Activated CD4-positive, CD25-positive, alpha-beta regulatory T cell treated with anti-CD3 and anti-CD28 coated beads, Interleukin-2, amount 50 U/mL, for 24 hours (primary cell): ENCODE measurements at places on chromosomes 4 and X.
A peak's percentile ranks its signal among the peaks of the same experiment; 100 is the strongest.

GRCh38 chr4:174526731-174527130 lies 4.4 kb upstream of the HPGD start:
- ATAC-seq, result no peak

DNA sequence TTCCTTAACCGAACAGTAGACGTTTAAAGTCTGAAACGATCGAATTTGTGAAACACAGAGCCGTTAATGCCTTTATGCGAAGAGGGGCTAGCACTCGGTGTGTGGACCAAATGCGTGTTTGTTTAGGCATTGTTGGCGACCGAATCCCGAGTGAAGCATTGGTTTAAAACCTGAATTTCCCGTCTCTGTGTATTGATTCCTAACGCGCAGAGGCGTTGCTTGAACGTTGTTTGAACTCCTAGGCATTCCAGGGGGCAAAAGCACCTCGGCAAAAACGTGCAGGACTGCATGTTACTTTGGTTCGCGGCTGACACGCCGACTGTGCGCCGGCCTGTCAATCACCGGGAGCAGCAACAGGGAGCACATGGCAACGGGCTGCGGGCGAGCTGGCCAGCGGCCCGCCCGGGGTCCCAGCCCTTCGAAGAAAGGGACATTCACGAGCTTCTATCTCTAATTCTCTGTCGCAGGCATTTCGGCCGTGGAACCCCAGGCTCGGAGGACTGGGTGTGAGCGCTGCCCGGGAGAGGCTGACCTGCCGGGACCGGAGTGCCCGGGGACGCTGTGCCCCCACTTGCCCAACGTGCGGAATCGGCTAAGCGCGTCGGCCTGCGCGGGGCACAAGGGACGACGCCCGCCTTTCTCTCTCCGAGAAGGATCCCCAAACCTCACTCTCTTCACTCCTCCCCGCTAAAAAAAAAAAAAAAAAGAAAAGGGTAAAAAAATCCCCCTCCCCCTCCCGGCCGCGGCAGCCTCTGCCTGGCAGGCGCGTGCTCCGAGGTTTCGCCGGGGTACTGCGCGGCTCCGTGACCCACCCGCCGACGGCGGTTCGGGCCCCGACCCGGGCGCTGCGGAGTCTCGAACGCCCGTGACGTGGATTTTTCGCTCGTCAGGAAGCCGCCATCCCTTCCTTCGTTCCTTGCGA lies 810 bp downstream of the SPRY1 start:
- peak; percentile 6 for ATAC-seq

DNA sequence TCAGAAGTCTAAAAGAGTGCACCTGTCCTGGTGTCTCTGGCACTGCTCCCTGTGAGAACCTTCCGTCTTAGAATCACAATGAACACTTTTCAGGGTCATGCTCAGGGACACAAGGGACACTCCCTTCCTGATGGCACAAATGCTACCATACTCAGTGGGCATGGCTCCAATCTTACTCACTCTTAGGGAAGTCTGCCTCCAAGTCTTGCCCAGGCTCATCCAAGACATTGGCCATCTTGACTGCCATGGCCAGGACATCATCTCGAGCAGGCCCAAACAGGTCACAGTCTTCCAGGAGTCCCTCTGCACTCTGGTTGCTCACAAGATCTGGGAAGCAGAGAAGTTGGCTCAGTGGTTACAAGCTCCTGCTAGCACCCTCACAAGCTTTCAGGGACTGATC lies 8.8 kb downstream of the ZMYM3 start:
- no peak for ATAC-seq

- no peak for ATAC-seq
These were observed 104.9 kb upstream of the PSAPL1 start for GRCh38 chr4:7539659-7540058.

GRCh38 chr4:183515411-183515810 lies 10.6 kb downstream of the ING2 start:
- no peak for ATAC-seq

DNA sequence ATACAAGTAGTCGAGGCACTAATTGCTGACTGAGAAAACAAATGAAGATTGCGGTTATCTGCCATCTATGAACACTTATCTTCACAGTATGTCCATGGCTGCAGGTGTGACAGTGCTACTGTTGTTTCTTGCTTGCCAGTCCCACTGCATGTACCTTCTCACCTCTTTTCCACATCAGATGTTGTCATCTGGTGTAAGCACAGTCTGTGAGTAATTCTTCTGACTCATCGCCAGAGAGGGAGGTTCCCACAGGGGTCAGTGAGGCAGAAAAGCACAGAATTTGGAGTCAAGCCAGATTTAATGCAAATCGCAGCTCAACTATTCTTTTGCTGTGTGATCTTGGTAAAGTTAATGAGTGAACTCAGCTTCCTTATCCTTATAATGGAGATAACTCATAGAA lies 144.4 kb downstream of the GLRA2 start:
- peak; percentile 60 for ATAC-seq

- ATAC-seq, result peak; percentile 68
These were observed 12.7 kb upstream of the GTPBP6 start for GRCh38 chrX:331151-331824.

GRCh38 chrX:15848576-15848975 lies 6.0 kb downstream of the AP1S2 start:
- ATAC-seq, result no peak

GRCh38 chrX:16786791-16787735 lies 797 bp downstream of the TXLNG start:
- ATAC-seq, result peak; percentile 29

DNA sequence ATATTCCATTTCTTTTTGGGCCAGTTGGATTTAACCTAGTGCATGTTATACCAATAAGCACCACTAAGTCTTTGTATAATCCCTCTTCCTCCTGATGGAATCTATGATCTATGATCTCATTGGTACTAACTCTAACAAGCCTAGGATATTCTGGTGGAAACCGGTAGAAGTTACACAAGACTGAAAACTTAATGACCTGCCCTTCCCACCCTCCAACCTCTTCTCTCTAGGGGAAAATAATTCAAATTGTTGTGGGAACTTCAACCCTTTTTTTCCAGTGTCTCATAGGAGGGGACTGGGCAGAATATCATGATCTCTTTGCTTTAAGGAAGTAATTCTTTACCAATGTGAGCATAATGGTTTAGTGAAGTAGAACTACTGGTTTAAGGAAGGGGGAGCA lies 289.5 kb upstream of the BOD1L1 start:
- no peak for ATAC-seq
